Stimulated activated CD4-positive, alpha-beta T cell treated with anti-CD3 and anti-CD28 coated beads, Interleukin-1b, Interleukin-23, amount 100 ng/mL, for 1 hour (primary cell): ENCODE measurements at places on chromosomes 13 and 19.

DNA sequence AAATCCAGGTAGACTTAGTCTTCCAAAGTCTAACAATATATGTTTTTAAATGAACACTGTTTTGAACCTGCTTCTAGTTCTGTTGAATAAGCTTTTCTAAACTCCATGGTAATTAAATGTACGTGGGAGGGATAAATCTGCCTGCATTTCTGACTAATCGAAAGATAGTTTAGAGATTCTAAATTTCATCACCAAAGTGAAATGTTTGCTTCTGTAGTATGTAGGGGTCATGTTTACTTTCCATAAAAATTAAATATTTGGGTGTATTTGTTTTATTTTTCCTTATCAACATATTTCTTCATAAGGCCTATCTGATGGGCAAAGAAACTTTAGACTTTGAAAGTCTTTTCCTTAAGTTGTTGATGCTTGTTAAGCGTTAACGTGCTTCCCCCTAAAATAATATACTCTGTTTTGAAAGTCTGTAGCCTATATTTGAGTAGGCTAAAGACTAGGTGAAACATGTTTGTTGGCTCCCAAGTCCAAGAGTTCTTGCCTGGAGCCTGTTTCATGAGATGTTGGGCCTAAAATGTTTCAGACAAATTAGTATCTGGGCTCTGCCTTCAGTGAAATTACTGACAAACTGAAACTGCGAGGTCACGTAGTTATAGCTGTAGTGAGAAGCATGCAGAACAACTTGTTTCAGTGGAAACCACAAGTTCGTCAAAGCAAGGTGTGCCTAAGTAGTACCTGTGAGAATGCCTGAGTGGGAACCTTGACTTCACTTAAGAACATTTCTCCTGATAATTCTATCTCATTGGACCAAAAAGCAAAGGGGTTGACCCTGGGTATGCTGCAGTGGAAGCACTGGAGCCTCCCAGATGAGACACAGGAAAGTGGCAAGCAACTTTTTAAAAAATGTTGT lies 126.2 kb downstream of the LMO7 start:
- DNase-seq: no peak

DNA sequence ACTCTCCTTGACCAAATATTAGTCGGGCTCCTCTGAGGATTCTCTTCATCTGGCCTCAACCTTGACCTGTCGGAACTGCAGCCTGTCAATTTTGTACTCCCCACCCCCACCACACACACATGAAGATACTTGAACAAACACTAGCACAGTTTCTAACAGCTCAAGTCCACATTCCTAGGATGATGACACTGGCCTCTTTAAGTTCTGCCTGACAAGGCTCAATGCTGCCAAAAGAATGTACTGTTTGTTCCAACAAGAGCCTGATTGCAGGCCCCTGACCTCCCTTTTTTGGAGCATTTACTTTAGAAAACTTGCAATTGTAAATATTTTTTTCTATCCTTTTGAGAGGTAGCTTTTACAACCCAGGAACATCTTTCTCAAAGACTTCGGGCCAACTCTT lies 169.2 kb upstream of the IRS2 start:
- DNase-seq: no peak

DNA sequence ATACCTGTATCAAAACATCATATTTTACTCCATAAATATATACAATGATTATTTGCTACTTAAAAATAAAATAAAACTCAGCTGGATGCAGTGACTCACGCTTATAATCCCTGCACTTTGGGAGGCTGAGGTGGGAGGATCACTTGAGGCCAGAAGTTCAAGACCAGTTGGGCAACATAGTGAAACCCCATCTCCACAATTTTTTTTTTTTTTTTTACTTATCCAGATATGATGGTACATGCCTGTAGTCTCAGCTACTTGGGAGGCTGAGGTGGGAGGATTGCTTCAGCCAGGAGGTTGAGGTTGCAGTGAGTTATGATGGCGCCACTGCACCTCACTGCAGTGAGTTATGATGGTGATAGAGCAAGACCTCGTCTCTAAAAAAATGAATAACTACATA lies 22.4 kb downstream of the POU2F2 start:
- DNase-seq: no peak

DNA sequence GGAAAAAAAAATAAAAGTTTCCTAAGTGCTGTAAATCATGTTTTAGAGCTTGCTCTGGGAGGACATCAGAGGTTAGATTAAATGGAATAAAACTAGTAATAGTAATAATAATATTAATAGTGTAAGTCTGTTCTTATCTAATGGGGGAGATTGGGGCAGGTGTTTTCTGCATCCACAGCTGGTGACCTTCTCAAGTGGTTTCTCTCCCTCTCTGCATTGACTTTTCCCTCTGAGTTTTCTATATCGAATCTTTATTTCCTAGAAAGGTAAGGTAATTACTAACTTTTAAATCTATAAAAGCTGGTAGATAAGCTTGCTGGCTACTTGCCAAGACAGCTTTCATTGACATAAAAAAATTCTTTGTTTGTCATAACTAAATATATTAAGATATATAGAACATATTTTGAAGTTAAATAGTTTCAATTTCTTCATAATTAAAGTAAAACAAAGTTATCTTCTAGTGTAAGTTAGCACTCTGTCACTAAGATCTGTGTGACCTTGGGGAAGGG lies 49.6 kb upstream of the DIAPH3 start:
- DNase-seq: no peak

GRCh38 chr19:5515737-5516136 lies 52.0 kb downstream of the TINCR start:
- DNase-seq: no peak

- no peak for DNase-seq
Observed at GRCh38 chr19:33339016-33339984, 34.2 kb upstream of the CEBPG start.

DNA sequence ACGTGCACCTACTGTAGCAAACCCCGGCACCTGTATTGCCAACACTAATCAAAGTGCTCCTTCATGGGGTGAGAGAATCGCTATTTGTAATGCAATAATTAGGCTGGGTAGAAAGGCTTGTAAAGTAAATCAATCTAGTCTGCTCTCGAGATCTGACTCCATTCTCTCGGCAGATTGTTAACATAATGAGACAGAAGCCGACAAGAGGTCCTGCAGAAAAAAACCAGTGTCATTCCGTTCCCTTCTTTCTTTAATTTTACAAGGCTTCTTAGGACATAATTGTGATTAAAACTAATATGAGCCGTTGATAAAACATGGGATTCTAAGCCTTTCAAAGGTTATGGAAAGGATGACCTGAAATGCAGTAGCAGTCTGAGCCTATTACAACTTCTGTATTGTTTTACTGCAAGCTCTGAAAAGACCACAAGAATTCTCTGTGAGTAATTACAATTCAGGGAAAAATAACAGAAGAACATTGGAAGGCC lies 530.0 kb downstream of the PCDH9 start:
- DNase-seq: no peak

DNA sequence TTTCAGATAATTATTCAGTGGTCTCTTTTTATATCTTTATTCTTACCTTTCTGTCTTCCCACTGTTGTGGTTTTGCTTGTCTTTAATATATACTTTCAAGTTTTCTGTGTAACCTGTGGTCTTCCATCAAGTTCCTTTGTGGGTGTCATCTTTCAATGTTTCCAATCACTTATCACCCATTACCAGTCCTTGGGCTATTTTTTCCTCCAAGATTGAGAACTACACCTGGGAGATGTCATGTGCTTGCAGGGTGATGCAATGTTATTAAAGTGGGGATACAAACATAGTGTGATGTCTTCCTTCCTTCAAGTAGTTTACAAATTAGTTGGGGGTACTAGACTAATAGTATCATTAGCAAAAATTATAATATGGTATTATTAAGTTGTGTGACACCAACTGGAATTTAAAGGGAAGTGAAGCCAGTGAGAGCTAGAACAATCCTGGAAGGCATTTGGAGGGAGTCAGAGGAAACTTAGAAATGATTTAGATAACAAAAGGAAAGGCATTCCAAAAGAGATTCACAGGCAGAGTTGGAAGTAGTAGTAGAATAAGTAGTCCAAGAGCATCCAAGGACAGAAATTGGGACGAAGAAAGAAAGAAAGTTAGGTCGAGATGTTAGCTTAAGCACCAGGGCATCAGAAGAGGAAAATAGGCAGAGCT lies 3.4 kb downstream of the FNDC3A start:
- DNase-seq: no peak

GRCh38 chr19:28426730-28427225 lies 786.2 kb downstream of the UQCRFS1 start:
- no peak for DNase-seq

DNA sequence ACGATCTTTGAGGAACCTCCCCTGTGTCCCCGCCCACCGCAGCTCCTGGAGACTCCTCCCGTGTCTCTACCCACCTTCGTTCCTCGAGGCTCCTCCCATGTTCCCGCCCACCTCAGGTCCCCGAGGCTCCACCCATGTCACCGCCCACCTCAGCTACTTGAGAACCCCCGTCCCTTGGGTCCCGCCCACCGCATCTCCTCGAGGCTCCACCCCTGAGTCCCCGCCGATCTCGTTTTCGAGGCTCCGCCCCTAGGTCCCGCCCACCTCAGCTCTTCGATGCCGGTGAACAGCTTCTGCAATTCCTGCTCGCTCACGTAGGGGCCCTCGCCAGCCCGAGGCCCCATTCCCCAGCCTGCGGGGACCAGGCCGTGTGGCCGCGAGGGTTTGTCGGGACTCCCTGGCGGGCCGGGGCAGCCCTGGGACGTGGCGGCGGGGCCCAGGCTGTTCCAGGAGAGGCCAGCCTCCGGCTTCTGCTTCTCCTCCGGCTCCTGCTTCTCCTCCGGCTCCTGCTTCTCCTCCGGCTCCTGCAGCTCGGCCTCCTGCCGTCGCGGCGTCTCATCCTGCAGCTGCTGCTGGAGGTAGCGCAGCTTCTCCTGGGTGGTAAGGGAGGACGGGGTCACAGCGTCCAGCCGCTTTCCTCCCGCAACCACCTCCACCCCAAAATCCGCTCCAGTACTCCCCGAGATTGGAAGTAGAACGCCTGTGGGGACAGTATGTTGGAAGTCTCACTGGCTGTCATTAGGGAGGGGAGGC lies 16.7 kb downstream of the TSKS start:
- DNase-seq: peak; percentile 13

DNA sequence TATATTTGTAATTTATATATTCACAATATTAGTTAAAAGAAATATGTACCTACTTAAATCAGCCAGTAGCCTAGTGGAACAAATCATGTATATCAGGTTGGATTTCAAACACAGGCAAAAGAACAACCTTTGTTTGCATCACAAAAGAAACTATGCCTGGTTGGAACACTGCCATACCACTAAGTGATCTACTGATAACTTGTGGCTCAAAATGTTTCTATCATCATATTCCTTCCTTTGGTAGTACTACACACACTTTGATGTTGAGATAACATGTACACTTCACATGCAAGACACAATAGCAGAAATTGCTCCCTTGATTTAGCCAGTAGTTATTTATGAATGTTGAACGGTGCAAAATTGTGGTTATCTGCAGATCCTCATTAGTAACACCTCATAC lies 146.0 kb upstream of the GPC6 start:
- DNase-seq: no peak

DNA sequence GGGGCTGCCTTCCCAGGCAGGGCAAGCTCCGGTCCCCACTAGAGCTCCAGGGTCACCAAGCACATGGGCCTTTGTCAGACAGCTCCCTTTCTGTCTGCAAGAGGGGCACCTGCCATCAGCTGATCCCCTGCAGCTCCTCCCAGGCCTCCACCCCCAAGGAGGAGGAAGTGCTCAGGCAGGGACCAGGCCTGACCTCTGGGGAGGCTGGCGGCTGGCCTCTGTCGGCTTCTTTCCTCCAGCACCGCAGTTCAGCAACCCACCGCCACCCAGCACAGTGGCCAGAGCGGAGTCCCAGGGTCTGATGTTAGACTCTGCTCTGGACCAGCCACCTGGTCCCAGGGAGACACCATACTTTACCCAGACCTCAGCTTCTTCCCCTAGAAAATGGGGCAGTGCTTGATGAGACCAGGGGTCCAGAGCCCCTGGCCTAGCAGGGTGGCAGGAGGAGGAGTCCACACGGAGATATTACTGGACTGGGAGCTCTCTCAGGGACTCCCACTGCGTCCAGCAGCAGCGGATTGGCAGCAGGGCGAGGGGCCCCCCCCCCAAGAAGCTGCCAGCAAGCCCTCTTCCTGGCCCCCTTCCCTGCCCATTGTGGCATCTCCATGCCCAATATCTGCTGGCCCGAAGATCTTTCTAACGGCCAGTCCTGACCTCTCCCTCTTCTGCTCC lies 24.1 kb downstream of the NKPD1 start:
- DNase-seq: no peak

GRCh38 chr13:53537586-53537985 lies 509.0 kb downstream of the OLFM4 start:
- no peak for DNase-seq

- DNase-seq: no peak
Observed at GRCh38 chr13:33249066-33249465, 36.5 kb downstream of the STARD13 start.

GRCh38 chr13:57063007-57063406 lies 77.7 kb upstream of the PRR20A start:
- DNase-seq: no peak

- DNase-seq: no peak
Observed at GRCh38 chr19:12692960-12693359, 3.5 kb downstream of the FBXW9 start.

DNA sequence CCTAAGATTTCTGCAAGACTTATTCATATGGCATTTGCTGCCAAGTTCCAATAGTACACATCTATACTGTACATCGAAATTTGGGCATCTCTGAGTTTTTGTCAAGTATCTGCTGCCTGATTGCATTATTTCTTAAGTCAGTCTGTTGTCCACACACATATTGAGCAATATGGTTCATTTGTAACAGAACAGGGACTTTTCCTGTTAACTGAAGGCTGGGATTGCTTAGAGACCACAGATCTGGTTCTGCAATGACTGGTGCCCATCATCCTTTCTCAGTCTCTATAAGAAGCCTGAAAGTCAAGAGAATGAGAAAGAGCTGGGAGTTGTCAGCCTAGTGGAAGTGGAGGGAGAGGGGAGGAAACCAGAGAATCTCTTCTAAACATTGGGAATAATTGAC lies 22.5 kb upstream of the MYCBP2 start:
- no peak for DNase-seq

GRCh38 chr19:14103310-14103709 lies 12.8 kb upstream of the SAMD1 start:
- no peak for DNase-seq

DNA sequence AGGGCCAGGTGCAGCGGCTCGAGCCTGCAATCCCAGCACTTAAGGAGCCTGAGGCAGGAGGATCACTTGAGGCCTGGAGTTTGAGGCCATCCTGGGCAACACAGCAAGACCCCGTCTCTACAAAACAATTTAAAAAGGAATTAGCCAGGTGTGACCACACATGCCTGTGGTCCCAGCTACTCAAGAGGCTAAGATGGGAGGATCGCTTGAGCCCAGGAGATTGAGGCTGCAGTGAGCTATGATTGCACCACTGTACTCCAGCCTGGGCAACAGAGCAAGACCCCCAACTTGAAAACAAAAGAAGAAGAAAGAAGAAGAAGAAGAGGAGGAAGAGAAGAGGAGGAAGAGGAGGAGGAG lies 47.7 kb downstream of the LATS2 start:
- DNase-seq: no peak
